Activated CD4-positive, alpha-beta T cell treated with anti-CD3 and anti-CD28 coated beads, Interleukin-2, amount 50 U/mL, for 1 hour (primary cell): ENCODE measurements at places on chromosomes 6 and 20.
A peak's percentile ranks its signal among the peaks of the same experiment; 100 is the strongest.

DNA sequence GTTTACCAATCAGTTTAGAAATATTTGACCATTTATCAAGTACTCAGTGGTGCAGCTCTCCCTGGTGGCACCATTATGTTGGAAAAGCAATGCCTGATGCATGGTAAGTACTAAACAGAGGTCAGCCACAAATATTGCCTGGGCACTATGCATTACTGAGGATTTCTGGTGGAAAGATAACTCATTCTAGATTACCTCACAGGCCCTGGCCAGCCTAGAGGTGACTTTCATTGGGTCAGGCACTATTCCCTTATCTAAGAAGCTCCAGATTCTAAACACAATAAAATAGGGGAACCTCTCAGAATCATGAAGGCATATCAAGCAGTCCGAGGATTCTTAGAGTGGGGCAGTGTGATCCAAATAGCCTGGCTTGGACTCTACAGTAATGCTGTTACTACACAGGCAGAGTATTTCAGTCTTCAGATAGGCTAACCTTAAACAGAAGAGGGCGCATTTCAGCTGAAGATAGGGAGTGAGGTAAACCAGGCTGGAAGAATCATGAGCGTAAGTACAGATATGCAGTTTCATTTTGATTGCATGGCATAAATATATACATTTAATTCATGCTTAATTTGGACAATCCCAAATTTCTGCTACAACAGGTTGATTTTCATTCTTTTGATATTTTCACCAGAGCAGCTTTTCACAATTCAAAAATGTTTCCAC lies 12.1 kb downstream of the LGSN start:
- no peak for DNase-seq

DNA sequence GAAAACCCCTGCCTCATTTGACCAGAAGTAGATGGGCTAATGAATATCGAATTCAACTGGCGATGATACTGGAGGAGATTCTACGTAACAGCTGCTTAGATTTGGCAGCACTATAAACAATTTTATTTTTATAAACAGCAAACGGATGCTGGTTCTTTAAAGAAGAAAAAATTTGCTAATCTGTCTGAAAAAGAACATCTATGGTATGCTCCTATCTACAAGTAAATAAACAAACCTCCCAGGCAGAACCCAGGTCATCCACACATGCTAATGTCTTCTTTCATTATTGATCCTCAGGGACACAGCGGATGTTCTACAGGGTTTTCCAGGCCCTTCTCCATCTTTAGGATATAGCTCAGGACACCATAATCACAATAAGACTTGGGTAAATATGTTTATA lies 291.3 kb downstream of the ALDH8A1 start:
- DNase-seq: no peak

DNA sequence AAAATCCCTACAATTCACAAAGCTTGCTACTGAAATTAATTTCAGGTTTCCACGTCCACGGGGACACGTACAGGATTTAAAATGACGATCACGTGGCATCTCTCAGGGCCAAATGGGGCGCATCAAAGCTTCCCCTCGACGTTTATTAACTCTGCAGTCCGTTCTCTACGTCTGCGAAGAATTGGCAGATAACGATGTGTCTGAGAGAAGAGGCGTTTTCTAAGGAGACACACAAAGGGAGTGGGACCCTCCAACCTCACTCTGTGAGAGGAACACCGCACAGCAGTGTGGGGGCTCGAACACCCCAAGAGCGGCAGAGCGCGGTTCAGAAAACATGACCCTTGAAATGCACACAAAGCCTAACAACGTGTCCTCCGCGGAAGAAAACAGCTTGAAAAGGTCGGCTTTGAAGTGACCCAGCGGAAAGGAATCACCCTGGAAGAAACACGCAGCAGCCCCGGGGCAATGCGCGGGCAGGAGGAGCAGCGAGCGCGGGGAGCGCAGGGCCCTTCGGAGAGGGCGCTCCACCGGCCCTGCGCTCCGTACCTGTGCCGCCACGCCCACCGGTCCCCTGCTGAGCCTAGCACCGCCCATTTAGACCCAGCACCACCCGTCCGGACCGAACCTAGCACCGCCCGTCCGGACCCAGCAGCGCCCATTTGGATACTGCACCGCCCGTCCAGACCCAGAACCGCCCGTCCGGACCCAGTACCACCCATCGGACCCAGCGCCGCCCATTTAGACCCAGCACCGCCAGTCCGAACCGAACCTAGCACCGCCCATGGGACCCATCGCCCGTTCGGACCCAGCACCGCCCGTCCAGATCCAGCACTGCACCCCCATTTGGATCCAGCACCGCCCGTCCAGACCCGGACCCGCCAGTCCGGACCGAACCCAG lies 1.1 kb upstream of the AFDN start:
- peak; percentile 18 for DNase-seq

DNA sequence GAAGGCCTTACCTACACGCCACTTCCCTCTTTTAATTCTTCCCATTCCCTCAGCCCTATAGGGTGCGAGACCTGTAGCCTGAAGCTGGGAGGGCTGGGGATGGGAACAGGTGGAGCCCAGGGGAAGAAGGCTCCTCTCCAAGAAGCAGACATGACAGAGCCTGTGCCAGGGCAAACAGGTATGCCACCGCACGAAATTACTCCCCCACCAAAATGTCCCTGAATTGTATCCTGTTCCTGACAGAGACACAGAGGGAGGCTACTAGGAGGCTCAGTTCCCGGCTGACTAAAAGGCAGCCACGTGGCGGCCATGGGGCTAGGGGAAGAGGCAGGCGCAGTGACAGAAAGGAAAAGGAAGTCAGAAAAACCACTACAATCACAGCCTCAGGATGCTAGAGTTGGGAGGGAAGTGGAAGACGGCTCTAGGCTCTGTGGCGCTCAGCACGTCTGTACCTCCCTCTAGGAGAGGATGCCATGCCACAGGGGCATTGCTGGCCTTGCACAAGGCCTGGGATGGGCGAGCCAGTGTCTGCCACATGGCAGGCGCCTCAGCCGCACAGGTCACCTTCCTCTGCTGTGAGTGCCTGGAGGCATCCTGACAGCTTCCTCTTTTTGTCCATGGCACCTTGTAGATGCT lies 27.7 kb downstream of the TFEB start:
- DNase-seq: peak; percentile 19

- DNase-seq: peak; percentile 17
Observed at GRCh38 chr20:760751-761417, 7.4 kb downstream of the SLC52A3 start.

DNA sequence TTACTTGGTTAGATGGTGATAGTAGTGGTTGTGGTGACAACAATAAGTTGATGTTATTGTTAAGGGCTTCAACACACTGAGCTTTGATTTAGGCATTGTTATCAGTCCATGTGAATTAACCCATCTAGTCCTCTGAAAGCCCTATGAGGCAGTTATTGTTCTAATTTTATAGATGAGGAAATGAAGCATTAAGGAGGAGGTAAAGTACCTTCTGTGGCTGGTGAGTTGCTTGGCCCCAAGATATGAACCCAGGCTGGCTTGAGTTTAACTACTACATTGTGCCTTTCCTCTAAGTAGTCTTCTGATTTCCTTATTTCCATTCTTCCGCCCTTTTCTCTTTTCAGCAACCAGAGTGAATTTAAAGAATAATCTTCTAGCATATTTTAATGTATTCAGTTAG lies 81.7 kb downstream of the QKI start:
- no peak for DNase-seq

GRCh38 chr6:56699066-56699654 lies 56.5 kb upstream of the DST start:
- DNase-seq: no peak

GRCh38 chr6:122871079-122871478 lies 82.0 kb downstream of the SMPDL3A start:
- DNase-seq: no peak

DNA sequence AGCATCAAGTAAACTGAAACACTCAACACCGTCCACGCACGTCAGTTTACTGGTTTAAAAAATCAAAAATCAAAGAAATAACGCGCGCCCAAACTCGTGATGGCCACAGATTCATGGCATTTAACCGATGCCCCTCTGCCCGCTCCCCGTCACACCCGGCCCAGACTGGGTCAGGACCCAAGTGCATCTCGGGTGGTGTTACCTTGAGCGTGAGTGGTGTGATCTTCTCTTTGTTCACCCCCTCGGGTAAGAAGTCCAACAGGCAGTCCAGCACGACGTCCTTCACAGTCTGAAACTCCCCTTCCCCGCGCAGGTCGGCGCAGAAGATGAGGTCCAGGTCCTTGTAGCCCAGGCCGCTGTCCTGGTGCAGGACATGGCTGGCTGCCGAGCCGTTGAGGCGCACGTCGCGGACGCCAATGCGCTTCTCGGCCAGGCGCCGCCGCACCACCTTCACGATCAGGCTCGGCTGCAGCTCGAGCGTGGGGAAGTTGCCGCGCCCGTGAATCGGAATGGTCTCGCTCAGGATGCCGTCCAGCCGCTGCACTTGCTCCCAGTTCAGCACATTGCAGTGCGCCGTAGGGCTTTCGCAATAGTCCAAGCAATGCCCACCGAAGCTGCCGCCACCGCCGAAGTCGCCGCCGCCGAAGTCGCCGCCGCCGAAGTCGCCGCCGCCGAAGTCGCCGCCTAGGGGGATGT lies 945 bp downstream of the TENT5A start:
- peak; percentile 23 for DNase-seq

GRCh38 chr6:131524695-131525336 lies 48.2 kb upstream of the ARG1 start:
- DNase-seq: peak; percentile 14
